ENCODE measurements at places on chromosomes 1 and 21. TPM values are rescaled to one million over a fixed set of nuclear protein-coding genes. Genes with fewer than 3 reads are reported as not detected.
A peak's percentile ranks its signal among the peaks of the same experiment; 100 is the strongest.

Gene C1orf87
- polyA plus RNA-seq: not detected

Gene LRRC8D
- 6.4 TPM for polyA plus RNA-seq

DNA sequence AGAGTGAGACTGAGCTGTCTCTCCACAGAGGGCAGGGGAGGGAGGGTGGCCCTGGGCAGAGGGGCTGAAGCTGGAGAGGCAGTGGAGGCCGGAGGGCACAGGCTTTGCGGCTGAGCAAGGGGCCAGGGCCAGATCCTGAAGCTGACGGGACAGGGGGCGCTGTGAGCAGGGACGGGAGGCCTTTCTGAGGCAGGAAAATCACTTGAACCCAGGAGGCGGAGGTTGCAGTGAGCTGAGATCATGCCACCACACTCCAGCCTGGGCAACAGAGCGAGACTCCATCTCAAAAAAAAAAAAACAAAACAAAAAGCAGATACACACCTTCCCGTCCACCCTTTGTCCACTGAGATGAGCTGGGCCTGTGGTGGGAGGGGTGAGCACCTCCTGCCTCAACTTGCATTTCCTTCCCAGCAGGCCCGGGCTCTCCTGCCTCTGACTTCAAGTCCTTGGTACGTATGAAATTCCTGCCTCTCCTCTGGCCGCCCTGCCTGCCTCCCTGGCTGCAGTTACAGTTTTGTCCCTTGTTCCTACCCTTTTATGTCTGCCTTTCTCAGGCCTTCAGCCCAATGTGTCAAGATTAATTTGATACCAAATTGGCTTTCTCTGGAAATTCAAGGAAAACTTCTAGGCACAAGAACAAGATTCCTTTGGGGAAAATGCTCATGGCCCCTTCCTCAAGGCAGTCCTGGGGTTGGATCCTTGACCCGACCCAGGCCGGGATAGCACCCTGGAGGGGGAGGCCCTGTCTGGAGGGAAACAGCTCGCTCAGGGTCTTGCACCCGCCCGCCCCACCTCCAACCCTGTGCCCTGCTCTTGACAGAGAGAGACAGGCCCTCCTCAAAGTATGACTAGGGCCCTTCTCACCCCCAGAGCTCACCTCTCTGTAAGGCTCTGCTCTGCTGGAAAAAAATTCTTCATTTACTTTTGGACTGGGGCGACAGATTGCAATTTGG, 11.2 kb upstream of the ADAMTSL4 start:
- H3K4me3 ChIP-seq: no peak overlapping the region
- H3K4me1 ChIP-seq: no peaks in the 10 kb centered on the region
- no peak overlapping the region for H3K27ac ChIP-seq
- no peak for DNase-seq
- no peaks in the 10 kb centered on the region for H3K36me3 ChIP-seq

GRCh38 chr1:192786576-192786975, 22.3 kb upstream of the RGS2 start:
- no peaks in the 10 kb centered on the region for H3K4me1 ChIP-seq
- H3K4me3 ChIP-seq: no peak overlapping the region
- H3K27me3 ChIP-seq: no peaks in the 10 kb centered on the region
- H3K36me3 ChIP-seq: no peaks in the 10 kb centered on the region

GRCh38 chr1:160733898-160734297, 5.1 kb upstream of the SLAMF7 start:
- no peaks in the 10 kb centered on the region for H3K36me3 ChIP-seq
- H3K4me3 ChIP-seq: no peak overlapping the region
- H3K27me3 ChIP-seq: no peaks in the 10 kb centered on the region
- no peak for DNase-seq

DNA sequence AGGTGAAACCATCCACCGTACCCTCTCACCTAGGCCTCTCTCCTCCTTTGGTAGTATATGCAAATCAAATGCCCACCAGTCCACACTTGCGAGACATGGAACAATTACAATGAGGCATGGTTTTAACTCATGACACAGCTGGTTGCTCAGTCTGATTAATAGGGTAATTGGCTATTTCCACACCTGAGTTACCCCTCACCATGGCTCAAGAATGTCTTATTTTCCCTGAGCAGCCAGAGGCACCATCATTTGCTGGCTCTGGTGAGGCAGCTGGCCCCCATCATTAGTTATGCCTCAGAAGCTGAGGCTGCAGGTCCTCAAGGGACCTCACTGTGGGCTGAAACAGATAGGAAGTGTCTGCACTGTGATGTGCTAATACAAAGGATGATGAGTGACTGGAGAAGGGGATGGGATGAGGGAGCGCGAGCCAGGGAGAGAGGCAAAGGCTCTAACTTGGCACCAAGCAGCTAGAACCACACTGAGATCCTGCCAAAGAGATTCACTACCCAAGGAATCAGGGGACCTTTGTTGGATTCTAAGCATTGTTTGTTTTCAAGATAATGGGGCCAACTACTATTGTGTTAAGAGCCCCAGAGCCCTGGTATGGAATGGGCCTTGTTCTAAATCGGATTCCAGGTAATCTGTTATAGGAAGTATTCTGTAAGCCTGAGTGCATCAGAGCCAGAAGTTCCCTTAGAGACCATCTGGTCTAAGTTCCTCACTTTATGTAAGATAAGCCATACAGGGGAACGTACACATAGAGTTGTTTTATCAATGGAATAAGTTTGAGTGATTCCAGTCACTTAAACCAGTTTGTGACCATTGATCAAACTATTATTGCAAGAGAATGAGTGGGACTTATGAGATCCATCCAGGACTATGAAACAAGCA, 80.0 kb upstream of the CNTN2 start:
- H3K4me1 ChIP-seq: no peaks in the 10 kb centered on the region
- DNase-seq: no peak
- no peak overlapping the region for H3K4me3 ChIP-seq
- no peaks in the 10 kb centered on the region for H3K36me3 ChIP-seq

DNA sequence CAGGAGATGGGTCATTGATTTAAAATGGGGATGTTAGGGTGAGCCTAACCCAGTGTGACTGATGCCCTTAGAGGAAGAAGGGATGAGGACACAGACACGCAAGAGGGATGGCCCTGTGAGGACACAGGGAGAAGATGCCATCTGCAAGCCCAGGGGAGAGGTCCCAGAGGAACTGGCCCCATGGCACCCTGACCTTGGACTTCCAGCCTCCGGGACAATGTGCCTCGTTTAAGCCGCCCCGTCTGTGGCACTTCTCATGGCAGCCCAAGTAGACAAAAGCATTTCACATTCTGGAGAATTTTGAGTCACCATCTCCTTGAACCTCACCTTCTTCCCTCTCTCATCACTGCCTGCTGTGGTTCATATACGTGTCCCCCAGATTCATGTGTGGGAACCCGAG, 20.1 kb upstream of the PCBP3 start:
- H3K36me3 ChIP-seq: no peaks in the 10 kb centered on the region
- H3K27ac ChIP-seq: no peak overlapping the region
- DNase-seq: no peak
- peaks cover 16% of the 10 kb centered on the region for H3K27me3 ChIP-seq

GRCh38 chr1:247286134-247286670, 30.3 kb downstream of the VN1R5 start:
- H3K4me1 ChIP-seq: no peaks in the 10 kb centered on the region
- no peaks in the 10 kb centered on the region for H3K36me3 ChIP-seq
- H3K27ac ChIP-seq: no peak overlapping the region
- no peaks in the 10 kb centered on the region for H3K27me3 ChIP-seq

- H3K4me1 ChIP-seq: peaks cover 12% of the 10 kb centered on the region
- H3K27me3 ChIP-seq: no peaks in the 10 kb centered on the region
- H3K36me3 ChIP-seq: no peaks in the 10 kb centered on the region
- H3K4me3 ChIP-seq: no peak overlapping the region
- no peak for DNase-seq
Observed at GRCh38 chr1:26291433-26291832, 11.5 kb downstream of the SH3BGRL3 start.

- H3K36me3 ChIP-seq: no peaks in the 10 kb centered on the region
- H3K4me1 ChIP-seq: peaks cover 22% of the 10 kb centered on the region
- DNase-seq: no peak
- peak within 1 kb of the TSS; percentile 71 for H3K27ac ChIP-seq
- no peak within 1 kb of the TSS for H3K4me3 ChIP-seq
Observed at GRCh38 chr1:150257624-150258585, at the start of gene CA14. CA14 (plus strand) TSS chr1:150257774; CDS start chr1:150258129, 355 bp downstream.

- H3K27me3 ChIP-seq: no peaks in the 10 kb centered on the region
- H3K27ac ChIP-seq: no peak overlapping the region
- DNase-seq: no peak
- H3K4me1 ChIP-seq: no peaks in the 10 kb centered on the region
Observed at GRCh38 chr1:46153228-46153627, 20.8 kb upstream of the PIK3R3 start.

GRCh38 chr1:230851291-230851691, 17.0 kb downstream of the C1orf198 start:
- DNase-seq: no peak
- H3K36me3 ChIP-seq: peaks cover 12% of the 10 kb centered on the region
- H3K4me3 ChIP-seq: no peak overlapping the region
- no peaks in the 10 kb centered on the region for H3K27me3 ChIP-seq
- peaks cover 47% of the 10 kb centered on the region for H3K4me1 ChIP-seq
- peak overlapping the region; percentile 67 for H3K27ac ChIP-seq

- H3K36me3 ChIP-seq: no peaks in the 10 kb centered on the region
- H3K27me3 ChIP-seq: peaks cover 19% of the 10 kb centered on the region
- no peak overlapping the region for H3K4me3 ChIP-seq
- DNase-seq: no peak
- peaks cover 14% of the 10 kb centered on the region for H3K4me1 ChIP-seq
- no peak overlapping the region for H3K27ac ChIP-seq
Observed at GRCh38 chr1:21570528-21570875, 61.3 kb downstream of the ALPL start.

GRCh38 chr1:94039514-94039870, 81.5 kb downstream of the ABCA4 start:
- H3K27me3 ChIP-seq: peaks cover 4% of the 10 kb centered on the region
- H3K4me1 ChIP-seq: peaks cover 5% of the 10 kb centered on the region
- H3K4me3 ChIP-seq: no peak overlapping the region

DNA sequence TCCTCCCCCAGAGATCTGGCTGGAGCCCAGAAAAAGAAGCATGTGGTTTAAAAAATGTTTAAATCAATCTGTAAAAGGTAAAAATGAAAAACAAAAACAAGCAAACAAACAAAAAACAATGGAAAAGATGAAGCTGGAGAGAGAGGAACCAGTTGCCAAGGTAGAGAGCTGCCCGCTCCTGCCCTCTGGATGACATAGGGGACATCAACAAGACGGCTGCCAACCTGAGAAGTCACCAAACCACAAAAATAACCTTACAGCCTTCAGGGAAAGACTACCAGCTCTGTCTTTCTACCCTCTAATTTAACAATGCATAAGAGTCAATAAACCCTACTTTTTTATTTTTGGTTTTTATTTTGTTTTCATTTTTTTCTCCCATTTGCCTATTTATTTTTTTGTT, 8.5 kb upstream of the IPO9 start:
- peaks cover 73% of the 10 kb centered on the region for H3K36me3 ChIP-seq
- no peak overlapping the region for H3K27ac ChIP-seq
- H3K4me3 ChIP-seq: no peak overlapping the region

- no peaks in the 10 kb centered on the region for H3K4me1 ChIP-seq
- H3K4me3 ChIP-seq: no peak overlapping the region
- H3K27me3 ChIP-seq: no peaks in the 10 kb centered on the region
- H3K27ac ChIP-seq: no peak overlapping the region
- DNase-seq: no peak
Observed at GRCh38 chr1:81619156-81619555, 181.6 kb upstream of the ADGRL2 start.

DNA sequence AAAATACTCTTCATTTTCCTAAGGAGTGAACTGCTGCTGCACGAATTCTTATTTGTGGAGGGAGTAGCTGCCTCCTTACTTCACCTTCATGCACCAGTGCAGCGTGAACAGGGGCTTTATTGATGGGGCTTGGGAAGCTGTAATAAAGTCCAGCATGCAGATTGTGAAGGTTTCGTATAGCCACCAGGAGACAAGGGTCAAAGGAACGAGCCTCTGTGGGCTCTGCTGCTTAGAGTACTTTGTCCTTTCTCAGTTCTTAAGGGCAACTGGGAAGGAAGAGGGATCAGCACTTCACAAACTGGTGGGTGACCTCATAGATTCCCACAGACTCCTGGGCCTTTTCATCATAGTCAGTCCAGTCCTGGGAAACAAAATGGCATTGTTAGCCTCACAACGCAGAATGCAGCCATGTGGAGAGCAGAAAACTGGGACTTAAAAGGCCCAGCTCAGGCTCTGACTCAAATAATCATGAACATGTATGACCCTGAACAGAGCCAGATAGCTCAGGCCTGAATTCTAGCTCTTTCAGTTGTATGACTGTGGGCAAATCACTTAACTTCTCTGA, 6.0 kb downstream of the CZIB start:
- H3K4me3 ChIP-seq: no peak overlapping the region
- H3K27me3 ChIP-seq: no peaks in the 10 kb centered on the region
- no peak for DNase-seq
- no peak overlapping the region for H3K27ac ChIP-seq
- peaks cover 91% of the 10 kb centered on the region for H3K36me3 ChIP-seq
- H3K4me1 ChIP-seq: peaks cover 3% of the 10 kb centered on the region

DNA sequence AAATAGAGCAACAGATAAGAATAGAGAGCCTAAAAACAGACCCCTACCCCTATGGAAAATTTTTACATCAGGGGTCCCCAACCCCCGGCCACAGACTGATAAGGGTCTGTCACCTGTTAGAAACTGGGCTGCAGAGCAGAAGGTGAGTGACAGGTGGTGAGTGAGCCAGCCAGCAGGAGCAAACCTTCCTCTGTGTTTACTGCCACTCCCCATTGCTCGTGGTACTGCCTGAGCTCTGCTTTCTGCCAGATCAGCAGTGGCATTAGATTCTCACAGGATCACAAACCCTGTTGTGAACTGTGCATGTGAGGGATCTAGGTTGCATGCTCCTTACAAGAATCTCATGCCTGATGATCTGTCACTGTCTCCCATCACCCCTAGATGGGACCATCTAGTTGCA, 174.1 kb downstream of the FOXD2 start:
- DNase-seq: no peak
- H3K4me1 ChIP-seq: no peaks in the 10 kb centered on the region
- no peaks in the 10 kb centered on the region for H3K27me3 ChIP-seq

DNA sequence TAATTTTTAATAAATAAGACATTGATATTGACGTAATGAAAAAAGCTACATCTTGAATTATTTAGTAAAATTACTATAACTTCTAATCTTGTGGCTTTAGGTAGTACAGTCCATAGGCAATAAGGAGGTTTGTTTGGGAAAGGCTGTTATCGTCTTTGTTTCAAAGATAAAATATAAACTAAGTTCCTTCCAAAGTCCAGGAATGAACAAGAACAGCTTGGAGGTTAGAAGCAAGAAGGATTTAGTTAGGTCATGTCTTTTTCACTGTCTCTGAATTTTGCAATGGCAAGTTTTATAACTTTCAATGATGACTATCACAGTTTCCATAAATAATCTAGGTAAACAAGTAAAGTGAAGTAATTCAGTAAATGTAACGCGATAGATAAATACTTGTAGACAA, 106.9 kb upstream of the OLFM3 start:
- H3K36me3 ChIP-seq: no peaks in the 10 kb centered on the region
- H3K27me3 ChIP-seq: no peaks in the 10 kb centered on the region
- no peak overlapping the region for H3K27ac ChIP-seq
- no peaks in the 10 kb centered on the region for H3K4me1 ChIP-seq
